ENCODE measurements at places on chromosomes 7 and 10.
A peak's percentile ranks its signal among the peaks of the same experiment; 100 is the strongest.

GRCh38 chr10:44662051-44662450, 249.1 kb upstream of the TMEM72 start:
- DNase-seq: no peak

GRCh38 chr10:33627611-33628010, 293.1 kb upstream of the NRP1 start:
- DNase-seq: no peak

DNA sequence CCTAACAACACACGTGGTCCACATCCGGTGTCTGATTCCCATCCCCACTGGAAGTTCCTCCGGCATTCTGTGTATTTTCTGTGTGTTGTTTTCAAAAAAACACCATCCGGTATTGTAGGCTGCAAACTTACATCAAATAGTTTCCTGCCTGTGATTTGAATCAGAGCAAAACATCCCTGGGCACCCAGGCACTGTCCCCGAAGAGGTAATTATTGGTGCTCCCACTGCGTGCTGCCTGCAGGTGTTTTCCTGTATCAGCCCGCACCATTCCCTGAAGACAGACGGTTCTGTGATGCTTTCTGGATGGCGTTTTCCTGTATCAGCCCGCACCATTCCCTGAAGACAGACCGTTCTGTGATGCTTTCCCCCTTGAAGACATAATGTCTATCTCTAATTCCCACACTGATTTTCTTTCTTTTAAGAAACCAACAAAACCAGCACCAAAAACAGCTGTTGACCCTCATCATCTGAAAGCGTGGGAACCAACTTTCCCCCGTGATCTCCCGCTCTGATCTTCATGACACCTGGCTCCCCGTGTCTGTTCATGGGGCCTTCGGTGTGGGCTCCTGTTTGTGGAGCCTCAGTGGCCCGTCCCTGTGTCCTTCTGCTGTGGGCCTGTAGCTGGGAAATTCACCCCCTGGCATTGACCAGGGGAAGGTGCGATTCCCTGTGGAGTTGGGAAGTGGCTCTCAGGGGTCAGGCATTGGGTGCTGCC, 205.3 kb downstream of the ADARB2 start:
- no peak for DNase-seq

GRCh38 chr7:93327006-93327633, 95.0 kb downstream of the VPS50 start:
- peak; percentile 1 for DNase-seq

DNA sequence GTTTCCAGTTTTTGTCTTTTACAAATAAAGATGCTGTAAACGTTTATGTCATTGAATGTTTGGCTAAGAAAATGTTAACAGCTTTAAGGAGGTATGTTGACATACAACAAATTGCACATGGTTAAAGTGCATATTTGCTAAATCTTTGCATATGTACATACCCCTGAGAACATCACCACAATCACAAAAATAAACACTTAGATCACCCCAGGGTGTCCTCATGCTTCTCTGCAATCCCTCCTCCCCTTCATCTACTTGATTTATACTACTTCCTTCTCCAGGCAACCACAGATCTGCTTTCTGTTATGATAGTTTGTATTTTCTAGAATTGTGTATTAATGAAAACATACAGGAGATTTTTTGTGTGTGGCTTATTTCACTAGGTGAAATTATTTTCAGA, 209.5 kb downstream of the GLRX3 start:
- DNase-seq: no peak

DNA sequence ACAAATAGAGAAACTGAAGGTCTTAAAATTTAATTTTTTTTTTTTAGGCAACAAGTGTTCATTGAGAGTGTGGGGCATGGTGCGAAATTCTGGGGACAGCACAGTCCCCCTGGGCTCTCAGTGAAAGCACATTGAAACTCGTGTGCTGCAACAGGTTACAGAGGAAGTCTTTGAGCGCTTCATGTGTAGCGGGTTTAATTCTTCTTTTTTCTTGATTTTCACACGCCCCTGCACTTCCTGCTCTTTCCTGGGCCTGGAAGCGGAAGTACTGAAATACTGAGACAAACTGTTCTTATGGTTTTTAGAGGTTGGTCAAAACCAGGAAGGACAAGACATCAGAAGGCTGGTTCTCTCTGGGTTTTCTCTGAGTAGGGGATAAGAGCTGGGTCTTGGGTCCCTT, 203.5 kb downstream of the PTEN start:
- no peak for DNase-seq

- DNase-seq: no peak
Observed at GRCh38 chr10:113100281-113100680, 150.2 kb downstream of the TCF7L2 start.

DNA sequence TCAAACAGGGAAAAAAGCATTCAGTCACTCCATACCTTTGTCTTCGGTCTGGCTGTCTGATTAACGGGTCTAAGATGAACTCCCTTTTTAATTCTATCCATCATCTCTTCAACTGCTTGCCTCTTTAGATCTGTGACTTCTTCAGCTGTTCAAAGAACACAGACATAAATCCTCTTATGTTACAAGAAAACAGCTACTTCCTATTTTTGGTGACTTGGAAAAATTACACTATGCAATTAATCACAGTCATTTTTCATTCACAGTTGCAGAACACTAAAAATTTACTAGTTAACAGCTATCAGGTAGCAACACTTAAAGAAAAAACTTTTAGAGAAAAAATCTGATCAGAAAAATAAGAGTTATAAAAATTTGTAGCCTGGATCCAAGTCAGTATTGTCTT, 66.0 kb downstream of the ENO4 start:
- DNase-seq: no peak

DNA sequence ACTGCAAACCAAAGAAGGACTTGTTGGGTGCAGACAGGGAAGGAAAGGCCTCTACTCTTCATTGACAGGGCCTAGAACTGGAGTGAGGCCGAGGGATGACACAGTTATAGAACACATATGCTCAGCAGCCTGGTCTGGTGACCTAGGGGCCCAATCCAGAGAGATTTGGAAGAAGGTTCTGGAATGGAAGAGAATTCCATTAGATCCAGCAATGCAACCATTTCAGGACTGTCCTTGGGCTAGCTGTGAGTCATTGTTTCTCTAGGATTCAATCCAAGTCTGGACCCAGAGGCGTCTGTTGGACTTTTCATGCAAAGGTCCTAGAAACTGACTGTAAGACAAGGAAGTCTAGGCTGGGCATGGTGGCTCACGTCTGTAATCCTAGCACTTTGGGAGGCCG, 59.2 kb downstream of the WIPF3 start:
- DNase-seq: peak; percentile 22

- no peak for DNase-seq
Observed at GRCh38 chr10:79031723-79032122, 37.0 kb upstream of the ZMIZ1 start.

GRCh38 chr10:5467634-5468255, 31.6 kb downstream of the CALML5 start:
- no peak for DNase-seq

GRCh38 chr7:74269757-74270277, 15.6 kb upstream of the RFC2 start:
- DNase-seq: peak; percentile 55

- no peak for DNase-seq
Observed at GRCh38 chr10:48399056-48399541, 92.6 kb downstream of the MAPK8 start.

- no peak for DNase-seq
Observed at GRCh38 chr7:91107460-91107859, 156.8 kb upstream of the FZD1 start.

DNA sequence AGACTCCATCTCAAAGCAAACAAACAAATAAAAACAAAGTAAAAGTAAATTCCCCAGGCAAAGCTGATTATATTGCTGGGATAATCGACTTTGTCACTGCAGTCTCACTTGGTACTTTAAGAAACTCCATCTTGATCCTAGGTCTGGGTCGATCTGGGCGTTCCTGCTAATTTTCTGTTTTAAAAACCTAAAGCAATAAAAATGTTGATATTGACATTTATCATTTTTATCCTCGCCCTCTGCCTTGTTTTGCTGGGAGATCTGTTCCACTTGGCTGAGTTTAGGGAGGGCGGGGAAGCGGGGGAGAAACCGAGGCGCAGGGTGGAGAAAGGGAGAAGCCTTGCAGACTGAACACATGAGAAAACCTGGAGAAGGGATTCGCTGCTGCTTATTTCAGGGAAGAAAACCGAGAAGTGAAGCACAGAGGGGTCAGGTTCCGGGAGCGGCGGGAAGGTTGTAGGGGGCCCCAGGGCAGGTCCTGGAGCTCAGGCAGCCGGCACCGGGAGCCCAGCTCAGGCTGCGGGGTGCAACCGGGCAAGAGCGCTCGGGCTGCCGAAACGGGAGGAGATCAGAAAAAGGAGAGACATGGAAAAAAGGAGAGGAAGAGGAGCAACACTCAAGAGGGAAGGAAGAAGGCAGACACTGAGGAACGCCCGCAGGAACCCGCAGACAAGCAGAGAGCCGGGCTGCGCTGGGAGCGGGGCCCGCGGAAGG, 27.3 kb upstream of the KMT2C start:
- DNase-seq: peak; percentile 27

DNA sequence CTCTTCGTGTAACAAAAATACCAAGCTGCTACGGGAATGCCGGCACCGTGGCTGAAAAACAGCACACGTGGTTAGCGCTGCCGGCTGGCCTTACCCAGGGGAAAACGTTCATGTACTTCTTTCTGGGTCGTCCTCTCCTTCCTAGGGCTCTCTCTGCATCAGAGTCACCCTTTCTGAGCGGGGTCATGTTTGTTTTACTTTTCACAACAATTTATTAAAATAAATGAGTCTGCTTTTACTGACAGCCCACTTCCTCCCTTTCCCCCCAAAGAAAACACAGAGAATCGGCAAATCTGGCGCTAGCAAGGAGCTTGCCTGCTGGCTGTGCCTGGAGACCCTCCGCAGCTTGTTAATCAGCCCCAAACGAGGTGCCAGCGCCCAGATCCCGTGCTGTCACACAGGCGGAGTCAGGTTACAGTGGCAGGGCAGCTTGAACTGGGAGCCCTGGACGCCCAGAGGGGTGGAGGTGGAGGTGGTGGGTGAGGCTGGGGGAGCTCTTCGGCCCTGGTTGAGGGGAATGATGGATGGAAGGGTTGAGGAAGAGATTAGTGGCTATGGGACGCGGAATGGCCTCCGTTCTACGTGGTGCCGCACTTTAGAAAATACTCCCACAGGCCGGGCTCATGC, 162.2 kb upstream of the TNS3 start:
- no peak for DNase-seq

DNA sequence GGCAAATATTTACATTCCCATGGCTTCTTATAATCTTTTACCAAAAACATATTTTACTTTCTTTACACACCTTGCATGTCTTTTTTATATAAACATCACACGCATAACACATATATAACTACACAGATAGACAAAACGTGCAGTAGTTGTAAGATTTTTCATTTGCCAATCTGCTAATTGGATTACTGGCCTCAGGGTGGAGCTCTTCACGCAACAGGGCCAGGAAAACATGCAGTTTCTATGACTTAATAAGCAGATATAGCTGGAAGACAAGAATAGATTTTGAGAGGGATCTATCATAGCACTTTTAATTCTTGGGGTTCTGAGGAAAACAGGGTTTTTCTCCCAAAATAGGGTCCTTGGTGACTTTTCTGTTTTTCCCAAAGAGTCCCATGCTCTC, 12.7 kb downstream of the ACADSB start:
- DNase-seq: no peak

- no peak for DNase-seq
Observed at GRCh38 chr7:41870461-41871138, 167.7 kb upstream of the INHBA start.

DNA sequence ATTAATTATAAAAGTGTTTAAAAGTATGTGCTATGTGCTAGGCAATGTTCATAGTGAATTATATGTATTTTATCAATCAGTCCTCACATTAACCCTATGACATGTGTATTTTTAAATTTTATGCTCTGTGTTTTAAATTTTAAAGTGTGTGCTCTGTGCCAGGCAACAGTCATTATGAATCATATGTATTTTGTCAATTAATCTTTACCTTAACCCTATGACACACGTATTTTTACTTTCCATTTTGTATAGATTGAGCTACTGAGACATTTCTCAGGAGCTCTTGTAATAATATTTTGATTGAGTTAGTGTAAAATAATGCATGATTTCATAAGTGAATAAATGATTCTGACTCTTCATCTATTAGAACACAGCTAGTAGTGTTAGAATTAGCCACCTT, 117.8 kb downstream of the THSD7A start:
- no peak for DNase-seq

- DNase-seq: no peak
Observed at GRCh38 chr10:77409697-77410471, 227.7 kb downstream of the KCNMA1 start.

DNA sequence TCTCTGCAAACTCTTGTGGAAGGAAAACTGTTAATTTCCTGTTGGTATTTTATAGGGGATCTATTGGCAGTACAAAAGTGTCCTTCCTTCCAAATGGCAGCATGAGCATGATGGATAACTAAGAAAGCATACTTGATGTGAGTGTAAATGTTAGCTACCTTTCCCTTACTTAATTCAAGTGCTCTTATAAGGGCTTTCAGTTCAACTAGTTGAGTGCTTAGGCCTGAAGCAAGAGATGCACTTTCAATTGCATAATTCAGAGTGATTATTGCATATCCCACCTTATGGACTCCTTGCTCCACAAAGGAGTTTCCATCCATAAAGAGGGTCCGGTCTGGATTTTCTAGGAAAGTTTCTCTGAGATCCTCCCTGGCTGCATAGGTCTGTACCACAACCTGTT, 56.3 kb upstream of the CYP2C8 start:
- no peak for DNase-seq

DNA sequence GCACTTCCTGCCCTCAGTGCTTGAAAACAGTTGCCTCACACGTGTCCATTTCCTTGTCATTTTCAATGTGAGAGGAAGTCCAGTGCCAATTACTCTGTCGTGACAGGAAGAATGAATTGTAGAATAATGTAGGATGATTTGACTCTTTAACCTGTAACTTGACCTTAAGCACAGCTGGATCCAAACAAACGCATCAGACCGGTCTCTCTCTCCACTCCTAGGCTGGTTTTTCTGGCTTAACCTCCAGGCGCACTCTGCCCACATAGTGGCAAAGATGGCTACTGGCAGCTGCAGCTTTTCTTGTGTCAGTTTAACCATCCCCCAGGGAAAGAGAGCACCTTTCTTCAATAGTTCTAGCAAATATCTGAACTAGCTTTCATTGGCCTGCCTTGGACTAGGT, 29.4 kb upstream of the PNLIPRP3 start:
- no peak for DNase-seq

- DNase-seq: no peak
Observed at GRCh38 chr10:130301021-130301892, 165.1 kb downstream of the GLRX3 start.

DNA sequence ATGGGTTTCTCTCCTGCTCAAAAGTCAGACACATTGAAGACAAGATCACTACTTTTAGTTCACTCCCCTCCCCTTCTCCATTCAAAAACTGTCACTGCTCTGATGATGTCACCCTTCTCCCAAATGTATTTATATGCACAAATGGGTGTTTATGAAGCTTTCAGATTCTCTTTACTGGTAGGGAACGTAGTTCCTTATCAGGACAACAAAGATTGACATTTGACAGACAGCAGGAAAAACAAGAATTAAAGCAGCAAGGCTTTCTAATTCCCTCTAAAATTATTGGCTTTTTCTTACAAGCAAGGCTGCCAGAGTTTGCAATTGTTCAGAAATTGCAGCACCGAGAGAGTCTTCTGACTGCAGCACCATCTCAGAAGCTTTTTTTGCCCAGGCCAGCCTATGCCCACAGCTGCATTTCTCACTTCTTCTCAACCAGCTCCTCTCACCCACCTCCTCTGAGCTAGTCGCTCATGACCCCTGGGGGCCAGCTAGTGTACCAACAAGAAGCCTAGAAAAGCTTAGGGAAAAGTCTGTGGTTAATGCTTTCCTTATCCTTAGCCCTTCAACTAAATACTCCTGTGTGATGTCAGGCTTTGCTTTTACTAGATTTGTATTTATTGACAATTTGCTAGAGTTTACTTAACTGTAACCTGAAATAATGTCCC, 265.1 kb downstream of the HTR7 start:
- peak; percentile 12 for DNase-seq
